ENCODE measurements at places on chromosomes 12 and 14.

GRCh38 chr12:129052373-129052772 lies 199.1 kb downstream of the GLT1D1 start:
- DNase-seq: no peak

DNA sequence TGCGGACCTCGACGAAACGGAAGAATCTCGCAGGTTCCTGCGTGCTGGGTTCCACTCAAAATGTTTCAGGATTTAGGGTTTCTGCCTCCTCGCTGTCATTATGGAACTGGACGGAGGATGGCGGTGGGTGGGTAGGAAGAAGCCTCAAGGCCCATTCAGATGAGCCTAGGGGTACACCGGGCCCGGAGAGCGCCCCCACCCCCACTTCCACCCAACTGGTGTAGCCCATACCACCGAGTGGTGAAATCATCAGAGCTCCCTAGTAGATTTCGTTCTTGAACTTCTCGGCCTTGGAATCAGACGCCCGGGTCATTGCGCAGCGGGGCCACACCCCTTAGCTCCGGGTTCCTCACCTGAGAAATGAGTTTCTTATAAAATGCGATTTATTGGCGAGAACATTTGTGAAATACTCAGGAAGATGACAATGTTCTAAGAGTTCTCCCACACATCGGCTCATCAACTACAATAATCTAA lies 13.3 kb upstream of the TBX3 start:
- no peak for DNase-seq

DNA sequence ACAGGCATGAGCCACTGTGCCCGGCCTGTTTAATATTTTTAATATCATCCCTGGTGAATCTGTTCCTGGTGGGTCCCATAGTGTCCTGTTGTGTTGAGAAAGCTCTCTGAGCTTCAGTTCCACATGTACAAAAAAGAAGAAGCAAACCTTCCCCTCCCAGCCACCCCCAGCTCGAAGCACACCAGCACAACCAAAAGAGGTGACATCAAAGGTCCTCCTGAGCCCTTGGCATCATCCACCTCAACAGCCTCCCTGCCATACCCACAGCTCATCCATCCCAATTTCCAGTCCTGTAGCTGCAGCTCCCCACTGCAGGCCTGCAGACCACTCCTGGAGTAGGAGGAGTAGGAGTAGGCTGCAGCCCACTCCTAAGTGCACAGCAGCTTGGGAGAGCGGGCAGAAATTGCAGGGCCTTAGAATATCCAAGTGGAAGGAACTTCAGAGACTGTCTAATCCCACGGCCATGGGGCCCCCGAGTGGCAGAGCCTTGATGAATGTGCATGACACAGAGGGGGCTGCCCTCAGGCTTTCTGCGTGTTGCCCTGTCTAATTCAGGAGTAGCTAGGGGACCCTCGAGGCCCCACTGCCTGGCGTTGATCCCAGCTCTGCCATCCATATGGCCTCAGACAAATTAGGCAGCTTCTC lies 36.7 kb upstream of the CD9 start:
- DNase-seq: no peak

GRCh38 chr14:37480446-37481290 lies 114.4 kb downstream of the FOXA1 start:
- DNase-seq: no peak

- DNase-seq: no peak
Measured at GRCh38 chr12:118212606-118213005, 76.7 kb downstream of the PEBP1 start.

DNA sequence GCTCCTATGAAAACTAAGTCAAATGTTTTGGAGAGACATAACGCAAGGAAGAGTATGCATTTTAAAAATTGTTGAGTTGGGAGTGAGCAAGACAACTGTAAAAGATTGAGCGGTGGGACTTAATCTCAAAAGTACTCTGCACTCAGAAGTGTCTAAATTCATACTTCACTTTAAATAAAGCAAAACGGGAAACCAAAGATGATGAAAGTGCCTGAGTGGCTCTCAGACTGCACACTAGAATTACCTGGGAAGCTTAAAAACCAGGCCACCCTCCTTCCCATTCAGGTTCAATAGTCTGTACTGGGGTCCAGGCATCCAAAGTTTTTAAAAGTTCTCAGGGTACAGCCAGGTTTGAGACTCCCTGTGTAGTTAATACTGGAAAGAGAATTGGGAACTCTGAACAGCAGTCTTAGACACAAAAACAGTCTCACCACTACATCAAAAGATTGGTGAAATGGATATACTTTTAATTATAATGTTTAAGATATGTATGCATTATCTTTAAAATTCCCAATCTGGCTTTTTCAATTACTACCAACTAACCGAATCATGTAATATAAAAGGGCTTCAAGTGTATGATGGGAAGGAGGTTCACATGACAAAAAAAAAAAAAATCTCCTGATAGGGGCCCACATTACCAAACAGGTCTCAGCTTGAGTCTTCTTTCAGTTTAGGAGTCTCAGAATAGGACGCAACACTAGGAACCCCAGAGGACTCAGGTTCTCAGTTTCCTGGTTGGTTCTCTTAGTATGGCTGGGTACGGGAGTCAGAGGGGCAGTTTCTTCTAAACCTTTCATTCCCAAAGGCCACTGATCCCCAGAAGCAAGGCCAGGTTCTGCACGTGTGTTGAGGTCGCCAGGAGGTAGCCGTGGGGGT lies 1.0 kb downstream of the HOMEZ start:
- no peak for DNase-seq

All from hypothalamus (tissue), 51 donors.